ENCODE measurements at places on chromosomes 2 and 18.

DNA sequence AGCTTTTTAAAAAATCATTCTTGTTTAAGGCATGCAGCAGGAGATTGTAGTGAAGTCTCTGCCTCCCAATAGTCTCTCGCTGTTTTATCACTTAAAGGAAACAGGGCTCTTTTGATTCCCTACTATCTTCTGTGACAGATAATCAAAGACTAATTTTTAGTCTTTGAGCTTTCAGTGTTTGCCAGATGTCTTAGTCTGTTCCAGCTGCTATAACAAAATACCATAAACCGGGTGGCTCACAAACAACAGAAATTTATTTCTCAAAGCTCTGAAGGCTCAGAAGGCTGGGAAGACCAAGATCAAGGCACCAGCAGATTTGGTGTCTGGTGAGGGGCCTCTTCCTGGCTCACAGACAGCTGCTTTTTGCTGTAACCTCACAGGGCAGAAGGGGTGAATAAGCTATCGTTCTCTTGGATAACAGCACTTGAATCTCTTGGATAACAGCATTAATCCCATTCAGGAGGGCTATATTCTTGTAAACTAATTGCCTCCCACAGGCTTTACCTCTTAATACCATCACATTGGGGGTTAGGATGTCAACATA is 37.8 kb upstream of the STAT4 start:
- no peak for DNase-seq

DNA sequence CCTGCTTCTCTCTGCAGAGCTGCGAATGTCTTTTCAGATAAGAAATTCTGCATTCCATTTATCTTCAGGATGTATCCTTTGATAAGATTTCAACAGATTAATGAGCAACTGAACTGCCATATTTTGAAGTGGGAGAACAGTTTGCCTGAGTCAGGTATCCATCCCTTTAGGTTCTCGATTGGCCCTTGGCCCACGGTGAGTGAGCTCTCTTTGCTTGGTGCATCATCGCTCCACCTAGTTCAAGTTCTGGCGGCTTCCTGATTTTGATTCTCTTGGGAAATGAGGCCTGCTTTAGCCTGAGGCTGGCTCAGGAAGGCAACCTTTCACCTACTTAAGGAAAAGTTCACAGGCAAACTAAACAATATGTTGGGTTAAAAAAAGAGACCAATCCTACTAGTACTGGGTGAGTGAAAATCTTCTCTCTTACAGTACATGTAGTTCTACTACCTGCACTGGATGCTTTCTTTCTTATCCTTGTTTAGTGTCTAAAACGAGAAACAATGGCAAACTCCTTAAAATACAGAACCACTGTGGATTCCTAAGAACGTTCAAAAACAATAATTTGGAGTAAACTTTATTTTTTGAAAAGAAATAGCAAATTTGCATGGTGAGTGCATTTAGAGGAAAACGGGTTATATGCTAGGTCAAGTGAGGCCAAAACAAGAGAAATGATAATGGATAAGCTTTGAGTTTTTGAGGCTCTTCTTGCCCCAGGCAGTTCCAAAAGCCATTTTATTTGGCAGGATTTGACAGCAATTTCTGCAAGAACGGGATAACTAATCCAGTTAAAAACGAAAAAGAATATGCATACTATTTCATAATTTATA is 837 bp upstream of the ACSL3 start:
- no peak for DNase-seq

DNA sequence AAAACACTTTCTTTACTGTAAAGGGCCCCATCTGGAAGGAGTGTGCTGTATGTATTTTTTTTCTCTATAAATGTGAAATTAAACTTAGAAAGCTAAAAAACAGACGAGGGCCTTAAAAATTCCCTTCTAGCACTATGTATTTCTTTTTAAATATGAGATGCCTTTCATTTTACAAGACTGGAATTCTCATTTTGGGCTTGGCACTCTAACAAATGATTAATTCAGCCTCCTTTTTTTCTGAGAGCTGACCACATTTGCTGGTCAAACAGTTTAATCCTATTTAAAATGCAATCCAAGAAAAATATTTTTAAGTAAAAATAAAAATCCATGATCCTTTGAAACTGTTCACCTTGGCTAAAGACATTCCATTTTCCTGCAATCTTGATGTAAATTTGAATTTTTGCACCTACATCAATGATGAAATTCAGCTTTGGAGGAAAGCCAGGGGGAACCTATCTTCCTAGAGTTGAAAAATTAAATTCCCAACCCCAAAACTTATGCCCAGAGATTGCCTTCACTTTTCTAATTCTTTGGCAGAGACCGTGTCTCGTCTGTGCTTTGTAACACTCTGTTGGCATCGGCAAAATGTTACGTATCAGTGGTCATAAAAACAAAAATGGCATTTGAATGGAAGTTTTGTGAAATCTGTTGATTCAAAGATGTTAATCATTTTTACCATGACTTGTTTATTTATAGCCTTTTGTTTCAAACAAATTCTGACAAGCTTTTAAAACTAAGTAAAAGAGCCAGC is 284.5 kb downstream of the ZNF521 start:
- DNase-seq: no peak

DNA sequence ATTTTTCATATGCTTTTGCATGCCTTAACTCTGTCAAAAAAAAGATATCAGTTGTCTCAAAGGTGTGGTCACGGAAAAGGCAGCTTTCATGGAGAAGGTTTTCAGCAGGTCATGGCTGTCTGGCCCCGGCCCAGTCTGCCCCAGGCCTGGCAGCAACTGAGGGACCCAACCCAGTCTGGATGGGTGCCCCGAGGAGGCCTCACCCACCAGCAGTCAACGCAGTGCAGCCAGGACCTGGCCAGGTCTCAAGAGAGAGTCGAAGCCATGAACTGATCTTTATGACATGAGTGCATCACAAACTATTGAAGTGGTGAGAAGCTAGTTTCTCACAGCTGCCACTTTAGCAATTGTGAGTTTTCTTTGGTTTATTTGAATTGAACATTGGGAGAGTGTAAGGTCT is 7.9 kb downstream of the TUBB6 start:
- no peak for DNase-seq

DNA sequence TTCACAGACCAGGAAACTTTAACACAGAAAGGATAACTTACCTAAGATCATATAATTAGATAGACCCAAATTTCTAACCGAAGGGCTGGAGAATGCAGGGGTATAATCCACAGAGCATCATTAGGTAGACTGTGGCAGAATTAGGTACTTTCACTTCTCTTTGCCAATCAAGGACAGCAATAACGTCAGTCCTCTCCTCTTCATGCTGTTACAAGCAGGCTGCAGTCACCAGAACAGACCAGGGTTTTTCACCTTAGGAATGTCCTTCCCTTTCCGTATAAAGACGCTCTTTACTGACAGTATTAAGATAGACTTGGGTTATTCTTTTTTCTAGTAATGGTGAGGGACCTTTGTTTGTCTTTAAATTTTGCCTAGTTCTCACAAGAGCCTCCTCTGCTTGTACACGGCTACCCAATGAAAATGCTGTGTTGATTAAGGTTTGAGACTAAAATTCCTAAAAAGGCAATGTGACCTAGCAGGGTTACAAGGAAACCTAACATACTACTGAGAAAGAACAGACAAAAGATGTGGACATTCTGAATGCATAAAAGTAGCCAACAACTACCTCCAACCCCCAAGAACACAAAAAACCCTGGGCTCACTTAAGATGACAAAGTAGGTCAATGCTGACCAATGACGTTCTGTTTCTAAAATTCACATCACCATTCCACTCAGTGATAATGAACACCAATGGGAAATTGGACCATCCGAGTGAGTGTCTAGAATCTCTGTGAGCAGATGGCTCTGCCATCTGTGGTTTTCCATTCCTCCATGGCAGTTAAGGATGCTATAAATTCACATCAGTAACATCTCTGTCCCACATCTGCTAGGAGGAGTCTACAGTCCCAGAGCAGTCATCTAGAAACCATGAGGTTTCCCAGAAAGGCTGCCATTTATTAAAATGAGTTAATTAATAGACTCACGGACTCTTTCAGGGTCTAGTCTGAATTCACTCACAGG is 2.1 kb downstream of the PDIA6 start:
- peak; percentile 50 for DNase-seq

- DNase-seq: no peak
These were observed 42.2 kb downstream of the RAB10 start for GRCh38 chr2:26076001-26076587.

GRCh38 chr2:46847185-46847710 is 68.4 kb downstream of the MCFD2 start:
- DNase-seq: peak; percentile 94
